ENCODE measurements at places on chromosomes 13 and 19.

DNA sequence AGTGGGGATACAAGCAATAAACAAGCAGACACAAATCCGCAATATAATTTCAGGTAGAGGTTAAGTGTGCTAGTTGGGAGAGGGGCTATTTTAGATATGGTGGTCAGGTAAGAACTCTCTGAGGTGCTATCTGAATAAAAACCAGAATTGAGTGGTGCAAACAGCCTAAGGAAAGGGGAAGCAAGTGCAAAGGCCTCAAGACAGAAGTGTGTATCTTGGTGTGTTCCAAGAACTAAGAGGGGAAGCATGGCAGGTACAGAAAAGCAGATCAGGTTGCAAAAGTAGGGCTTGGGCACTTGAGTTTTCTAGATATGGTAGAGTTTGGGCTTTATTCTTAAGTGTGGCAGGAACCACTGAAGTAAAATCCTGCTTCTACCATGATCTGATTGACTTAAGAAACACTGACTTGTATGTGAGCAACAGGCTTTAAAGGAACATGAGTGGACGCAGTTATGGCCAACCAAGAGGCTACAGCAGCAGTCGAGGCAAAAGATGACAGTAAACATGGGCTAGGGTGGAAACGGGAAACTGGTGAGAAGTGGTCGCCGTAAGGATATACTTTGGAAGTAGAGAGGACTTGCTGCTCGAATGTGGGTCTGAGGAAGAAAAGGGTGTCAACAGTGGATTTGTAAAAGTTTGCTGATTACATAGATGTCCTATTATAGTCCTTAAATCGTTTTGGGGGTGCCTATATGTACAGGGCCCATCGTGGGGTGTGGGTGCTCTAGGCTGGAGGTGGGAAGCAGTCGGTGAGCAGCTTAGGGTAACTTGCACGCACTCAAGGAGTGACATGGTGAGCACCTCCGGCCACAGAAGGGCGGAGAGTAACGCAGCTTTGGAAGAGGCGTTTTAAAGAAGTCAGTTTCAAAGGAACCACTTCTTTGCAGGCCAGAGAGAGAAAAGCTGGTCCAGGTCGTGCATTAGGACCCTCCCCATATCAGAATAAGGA, 677 bp downstream of the TGDS start:
- peaks cover 28% of the 10 kb centered on the region for H3K36me3 ChIP-seq
- no peak for DNase-seq

DNA sequence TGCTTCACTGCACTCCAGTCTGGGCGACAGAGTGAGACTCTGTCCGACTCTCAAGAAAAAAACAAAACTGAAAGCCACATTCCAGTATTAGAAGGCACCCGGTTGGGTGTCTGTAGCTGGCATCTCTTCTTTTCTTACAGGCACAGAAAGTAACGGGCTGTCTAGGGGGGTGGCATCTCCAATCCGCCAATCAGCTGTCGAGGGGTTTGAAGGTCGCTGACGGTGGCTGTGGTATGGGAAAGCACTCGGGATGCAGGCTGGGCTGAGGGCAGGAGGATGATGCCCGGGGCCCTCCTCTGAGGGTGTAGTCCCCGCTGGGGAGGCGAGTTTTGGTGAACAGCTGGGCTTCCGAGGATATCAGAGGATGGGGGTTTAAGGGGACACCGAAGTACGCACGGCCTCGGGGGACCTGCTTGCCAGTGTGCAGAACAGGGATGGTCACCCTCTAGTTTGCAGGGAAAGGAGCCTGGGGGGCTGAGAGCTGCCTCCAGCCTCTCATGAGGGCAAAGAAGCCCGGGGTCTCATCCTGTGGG, 27.0 kb upstream of the ZBTB7A start:
- DNase-seq = no peak
- H3K27ac ChIP-seq = peak overlapping the region; percentile 69
- H3K36me3 ChIP-seq = peaks cover 6% of the 10 kb centered on the region
- H3K4me1 ChIP-seq = peaks cover 13% of the 10 kb centered on the region
- no peak overlapping the region for H3K4me3 ChIP-seq

DNA sequence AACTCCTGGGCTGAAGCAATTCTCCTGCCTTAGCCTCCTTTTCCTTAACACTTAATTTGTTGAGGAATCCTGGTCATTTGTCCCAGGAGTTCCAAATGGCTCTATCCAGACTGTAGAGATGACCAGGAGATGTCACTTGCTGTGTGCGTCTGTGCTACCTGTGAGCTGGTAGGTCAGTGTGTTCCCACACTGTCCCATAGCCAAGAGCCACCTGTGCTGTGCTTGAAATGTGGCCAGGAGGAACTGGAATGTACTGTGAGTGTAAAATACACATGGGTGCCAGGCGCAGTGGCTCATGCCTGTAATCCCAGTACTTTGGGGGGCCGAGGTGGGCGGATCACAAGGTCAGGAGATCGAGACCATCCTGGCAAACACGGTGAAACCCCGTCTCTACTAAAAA, 29.4 kb upstream of the KDM4B start:
- DNase-seq = no peak
- H3K36me3 ChIP-seq = no peaks in the 10 kb centered on the region
- no peaks in the 10 kb centered on the region for H3K4me1 ChIP-seq

- no peak for DNase-seq
- no peak overlapping the region for H3K4me3 ChIP-seq
- H3K27ac ChIP-seq = no peak overlapping the region
- H3K36me3 ChIP-seq = no peaks in the 10 kb centered on the region
- peaks cover 3% of the 10 kb centered on the region for H3K4me1 ChIP-seq
These were observed 51.5 kb downstream of the ATP7B start for GRCh38 chr13:51959773-51960172.

DNA sequence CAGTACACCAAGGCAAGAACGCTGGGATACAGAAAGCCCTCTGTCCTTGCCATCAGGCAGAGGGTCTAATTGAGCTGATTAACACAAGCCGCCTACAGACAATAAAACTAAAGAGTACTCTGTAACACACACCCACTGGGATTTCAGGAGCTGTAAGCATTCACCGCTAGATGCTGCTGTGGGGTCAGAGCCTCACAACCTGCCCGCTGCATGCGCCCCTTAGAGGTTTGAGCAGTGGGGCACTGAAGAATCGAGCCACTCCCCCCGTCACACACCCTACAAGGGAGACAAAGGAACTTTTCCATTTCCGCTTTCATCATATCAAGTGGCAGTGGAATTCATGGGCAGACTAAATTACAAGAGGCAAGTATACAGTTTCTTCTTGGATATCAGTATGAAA, 1080.6 kb downstream of the PCDH17 start:
- DNase-seq = no peak
- H3K27ac ChIP-seq = no peak overlapping the region
- H3K4me1 ChIP-seq = no peaks in the 10 kb centered on the region
- no peaks in the 10 kb centered on the region for H3K36me3 ChIP-seq
- H3K4me3 ChIP-seq = no peak overlapping the region

GRCh38 chr19:7846155-7846646, 16.2 kb downstream of the EVI5L start:
- peaks cover 2% of the 10 kb centered on the region for H3K4me1 ChIP-seq
- H3K27me3 ChIP-seq = no peaks in the 10 kb centered on the region
- DNase-seq = no peak
- H3K36me3 ChIP-seq = no peaks in the 10 kb centered on the region

Data from naive thymus-derived CD8-positive, alpha-beta T cell (primary cell).